ENCODE measurements at places on chromosomes 6 and 20. TPM values are rescaled to one million over a fixed set of nuclear protein-coding genes. Genes with fewer than 3 reads are reported as not detected.

Gene OXT
- not detected for total RNA-seq

Gene RSPO3
- 1.5 TPM for total RNA-seq

Gene FERMT1
- 24.2 TPM for total RNA-seq

Gene FABP7
- 29.9 TPM for total RNA-seq

Gene PEDS1
- total RNA-seq: 69.3 TPM

Gene PTPRT
- 0.95 TPM for total RNA-seq

GRCh38 chr20:41367393-41367695, 726 bp upstream of the EMILIN3 start:
- no peak for DNase-seq

GRCh38 chr6:82679232-82679631, 315.6 kb downstream of the TPBG start:
- no peak for DNase-seq

- no peak for DNase-seq
These were observed 336.2 kb downstream of the CDKAL1 start for GRCh38 chr6:20870493-20870892.

DNA sequence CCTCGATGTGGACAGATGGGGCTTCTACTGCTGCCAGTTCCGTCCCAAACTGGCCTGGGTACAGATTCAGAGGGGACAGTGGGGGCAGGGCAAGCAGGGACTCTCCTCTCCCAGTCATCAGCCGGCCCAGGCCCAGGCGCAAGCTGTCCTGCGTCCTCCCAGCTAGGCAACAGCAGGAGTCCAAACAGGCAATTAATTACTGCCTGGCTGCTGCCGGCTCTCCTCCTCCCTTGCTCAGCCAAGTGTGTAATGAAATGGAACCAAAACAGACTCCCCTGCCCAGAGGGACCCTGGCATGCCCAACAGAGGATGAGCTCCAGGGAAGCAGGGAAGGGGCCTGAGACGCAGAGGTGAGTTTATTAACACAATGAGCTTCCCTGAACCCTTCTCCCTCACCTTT, 17.8 kb upstream of the SLC32A1 start:
- DNase-seq: no peak

GRCh38 chr20:47356220-47356525, 326 bp downstream of the ZMYND8 start:
- no peak for DNase-seq

DNA sequence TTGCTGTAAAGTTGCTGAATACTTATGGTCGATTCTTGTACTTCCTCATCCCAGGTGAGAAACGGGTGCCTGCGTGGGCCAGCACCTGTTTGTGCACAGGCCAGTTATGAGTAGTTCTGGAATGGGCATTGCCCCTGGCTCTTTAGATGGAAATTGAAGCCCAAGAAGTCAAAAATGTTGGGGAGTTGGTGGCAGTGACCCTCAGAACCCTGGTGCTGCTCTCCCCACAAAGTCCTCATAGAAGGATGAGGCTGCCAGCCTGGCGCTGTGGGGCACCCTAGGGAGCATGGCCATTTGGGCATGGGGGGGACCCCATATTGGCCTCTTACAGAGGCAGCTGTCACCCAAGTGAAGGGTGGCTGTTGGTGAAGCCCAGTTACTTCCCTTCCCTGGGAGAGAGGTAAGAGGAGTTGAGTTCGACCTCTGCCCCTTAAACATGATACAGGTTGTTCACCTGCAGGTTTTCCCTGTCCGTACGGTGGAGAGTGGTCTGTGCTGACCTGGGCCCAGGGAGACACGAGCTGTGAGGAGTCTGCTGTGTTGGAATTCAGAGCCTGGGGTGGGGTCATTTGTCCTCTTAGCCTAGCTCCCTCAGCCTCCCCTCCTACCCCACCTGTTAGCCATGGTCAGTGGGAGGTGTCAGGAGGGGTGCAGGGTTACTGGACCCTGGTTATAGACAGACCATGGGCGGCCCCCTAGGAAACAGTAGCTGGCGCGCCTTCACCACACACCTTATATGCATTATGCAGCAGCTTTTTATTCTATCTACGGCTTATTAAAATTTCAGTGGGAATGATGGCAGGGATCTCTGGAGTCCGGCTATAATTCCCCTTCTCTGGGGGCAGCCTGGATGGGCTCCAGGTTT, 4.9 kb downstream of the HMGA1 start:
- peak; percentile 76 for DNase-seq

GRCh38 chr6:82138075-82138791, 109.3 kb downstream of the IBTK start:
- no peak for DNase-seq

- no peak for DNase-seq
These were observed 174.2 kb upstream of the THBS2 start for GRCh38 chr6:169427856-169428255.

DNA sequence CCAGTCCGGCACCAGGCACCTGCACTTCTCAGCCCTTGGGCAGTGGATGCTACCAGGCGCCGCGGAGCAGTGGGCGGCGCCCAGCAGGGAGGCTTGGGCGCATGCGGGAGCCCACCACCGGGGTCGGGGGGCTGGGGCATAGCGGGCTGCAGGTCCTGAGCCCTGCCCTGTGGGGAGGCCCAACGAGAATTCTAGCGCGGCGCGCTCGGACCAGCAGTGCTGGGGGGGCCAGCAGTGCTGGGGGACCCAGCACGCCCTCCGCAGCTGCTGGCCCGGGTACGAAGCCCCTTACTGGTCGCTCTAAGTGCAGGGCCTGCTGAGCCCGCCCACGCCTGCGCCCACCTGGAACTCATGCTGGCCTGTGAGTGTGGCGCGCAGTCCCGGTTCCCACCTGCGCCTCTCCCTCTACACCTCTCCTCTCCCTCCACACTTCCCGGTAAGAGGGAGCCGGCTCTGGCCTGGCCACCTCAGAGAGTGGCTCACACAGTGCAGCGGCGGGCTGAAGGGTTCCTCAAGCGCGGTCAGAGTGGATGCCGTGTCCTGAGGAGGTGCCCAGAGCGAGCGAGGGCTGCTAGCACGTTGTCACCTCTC, 28.5 kb upstream of the SERPINB1 start:
- no peak for DNase-seq

- no peak for DNase-seq
These were observed 619 bp upstream of the PDE7B start for GRCh38 chr6:135850882-135851281.

- DNase-seq: no peak
These were observed 28.6 kb downstream of the GPX5 start for GRCh38 chr6:28553986-28554881.

- DNase-seq: no peak
These were observed 581.1 kb upstream of the CITED2 start for GRCh38 chr6:139955366-139956155.

DNA sequence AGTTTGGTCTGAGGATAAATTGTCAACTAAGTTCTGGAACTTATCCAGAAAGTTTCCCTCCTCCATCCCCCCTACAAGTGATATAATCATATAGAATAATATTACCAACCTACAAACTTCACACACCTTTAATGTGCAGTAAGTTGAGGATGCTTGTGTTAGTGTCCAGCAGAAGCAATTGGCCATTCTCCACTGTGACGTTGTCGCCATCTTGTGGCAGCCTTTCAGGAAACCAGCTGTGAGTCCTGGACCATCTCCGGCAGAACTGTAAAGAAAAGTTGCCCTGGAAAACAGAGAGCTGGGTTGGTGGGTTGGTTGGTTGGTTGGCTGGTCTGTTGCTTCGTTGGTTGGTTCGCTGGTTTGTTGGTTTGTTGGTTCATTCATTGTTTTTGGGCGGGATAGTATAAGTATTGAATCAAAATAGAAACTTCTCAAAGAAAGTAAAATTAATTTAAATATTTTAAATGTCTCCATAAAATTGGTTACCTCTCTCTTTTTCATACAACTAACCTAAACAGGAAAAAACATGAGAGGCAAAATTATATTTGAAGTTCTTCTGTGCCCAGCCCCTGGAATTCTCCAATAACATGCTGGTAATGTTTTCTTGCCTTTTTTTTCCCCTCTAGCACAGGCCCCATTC, 127.5 kb downstream of the PKHD1 start:
- DNase-seq: peak; percentile 67

- DNase-seq: no peak
These were observed 174.6 kb downstream of the LMBRD1 start for GRCh38 chr6:69622230-69622629.

GRCh38 chr20:62561182-62561581, 81.1 kb upstream of the SLCO4A1 start:
- DNase-seq: no peak

All from lower leg skin (tissue), 4 donors.